ENCODE measurements at places on chromosomes 5 and 9.

DNA sequence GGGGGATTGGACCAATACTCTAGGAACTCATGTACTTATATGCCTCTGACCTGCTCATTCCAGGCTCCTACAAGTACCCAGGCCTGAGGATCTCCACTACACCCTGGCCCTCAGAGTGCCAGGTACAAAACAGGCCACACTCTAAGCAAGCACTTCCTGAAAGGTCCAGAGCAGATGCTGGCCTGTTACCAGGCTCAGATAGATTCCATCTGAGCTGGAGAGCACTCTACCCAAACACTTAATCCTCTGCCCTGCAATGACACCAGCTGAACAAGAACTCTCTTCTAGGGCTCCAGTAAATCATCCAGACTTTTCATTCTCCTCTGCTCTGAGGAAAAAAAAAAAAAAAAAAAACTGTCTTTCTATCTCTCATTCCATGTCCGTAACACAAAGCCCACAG is 2.9 kb downstream of the P4HA2 start:
- no peak for DNase-seq

DNA sequence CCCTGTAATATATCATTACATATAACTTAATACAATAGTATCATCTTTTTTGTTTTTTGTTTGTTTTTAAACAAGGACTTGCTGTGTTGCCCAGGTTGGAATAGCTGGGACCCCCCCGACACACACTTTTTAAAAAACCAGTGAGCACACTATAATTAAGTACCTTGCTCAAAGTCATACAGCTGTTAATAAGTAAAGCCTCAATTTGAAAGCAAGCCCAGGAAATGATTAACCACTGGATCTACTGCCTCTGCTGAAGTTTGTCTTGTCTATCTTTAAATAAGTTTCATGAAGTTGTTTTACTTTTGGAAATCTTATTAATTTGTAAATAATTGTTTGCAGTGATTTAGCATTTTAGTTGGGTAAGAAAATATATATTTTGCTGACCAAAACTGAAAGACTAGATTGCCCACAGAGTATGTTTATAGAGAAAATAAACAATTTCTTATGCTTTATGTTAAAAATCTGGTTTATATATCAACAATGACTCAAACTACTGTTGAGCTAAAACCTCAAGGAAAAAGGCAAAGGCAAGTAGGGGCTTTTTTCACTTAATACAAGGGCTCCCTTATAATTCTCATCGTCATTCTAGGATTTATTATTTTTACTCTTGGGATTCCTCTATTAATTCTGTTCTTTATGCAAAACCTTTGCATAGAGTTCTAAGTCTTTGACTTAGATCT is 5.8 kb upstream of the CARNMT1 start:
- DNase-seq: no peak

DNA sequence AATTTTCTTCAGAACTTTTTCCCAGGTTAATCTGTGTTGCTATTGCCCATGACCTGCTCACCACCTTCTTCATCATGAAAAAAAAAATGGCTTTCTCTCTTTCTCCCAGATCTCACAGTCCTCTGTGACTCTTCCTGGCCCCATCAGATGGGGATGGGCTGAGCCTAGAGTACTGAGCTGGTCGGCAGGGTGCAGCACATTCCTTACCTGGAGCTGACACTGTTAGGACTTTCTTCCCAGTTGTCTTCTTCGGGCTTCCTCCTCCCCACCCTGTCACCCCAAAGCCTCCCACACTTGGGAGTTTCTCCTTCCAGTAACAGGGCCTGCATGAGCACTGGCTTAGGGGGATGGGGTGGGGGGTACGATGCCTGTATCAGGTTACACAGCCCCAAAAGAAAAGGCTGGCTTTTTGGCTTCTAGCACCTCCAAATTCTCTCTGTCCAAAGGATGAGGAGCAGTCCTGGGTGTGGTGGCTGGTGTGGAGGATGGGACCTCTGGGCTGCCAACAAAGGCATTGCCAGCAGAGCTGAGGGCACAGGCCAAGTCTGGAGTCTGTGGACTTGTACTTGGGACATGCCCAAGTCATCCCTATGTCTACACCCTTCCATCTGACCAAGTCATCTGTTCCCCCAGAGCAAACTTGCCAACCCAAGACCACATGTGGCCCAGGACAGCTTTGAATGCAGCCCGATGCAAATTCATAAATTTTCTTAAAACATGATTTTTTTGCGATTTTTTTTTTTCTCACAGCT is 68.0 kb upstream of the HSPA9 start:
- DNase-seq: peak; percentile 16

GRCh38 chr5:101326766-101327165 is 423.7 kb upstream of the ST8SIA4 start:
- no peak for DNase-seq

DNA sequence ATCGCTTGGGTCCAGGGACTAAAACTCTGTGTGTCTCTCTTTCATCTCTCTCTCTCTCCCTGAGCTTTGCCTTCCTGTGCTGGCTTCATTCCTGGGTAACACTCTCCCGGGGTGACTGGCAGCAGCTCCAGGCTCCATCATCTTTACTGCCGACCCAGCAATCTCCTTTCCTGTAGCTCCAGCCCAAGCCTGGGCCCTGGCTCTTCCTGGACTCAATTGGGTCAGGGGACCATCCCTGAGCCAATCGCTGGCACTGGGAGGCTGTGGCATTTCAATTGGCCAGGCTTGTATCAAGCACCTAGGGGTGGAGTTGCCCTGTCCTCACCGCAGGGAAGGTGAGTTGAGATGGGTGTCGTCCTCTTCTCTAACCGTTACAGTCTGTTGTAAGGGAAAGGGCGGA is 31.9 kb downstream of the FAM240B start:
- DNase-seq: no peak

GRCh38 chr9:124392871-124393460 is 22.3 kb downstream of the PSMB7 start:
- DNase-seq: peak; percentile 70

GRCh38 chr5:159021901-159022556 is 77.7 kb downstream of the EBF1 start:
- peak; percentile 62 for DNase-seq

- no peak for DNase-seq
Measured at GRCh38 chr9:113409883-113410206, 630 bp downstream of the POLE3 start.

- no peak for DNase-seq
Measured at GRCh38 chr5:68217047-68217355, 1.4 kb downstream of the PIK3R1 start.

DNA sequence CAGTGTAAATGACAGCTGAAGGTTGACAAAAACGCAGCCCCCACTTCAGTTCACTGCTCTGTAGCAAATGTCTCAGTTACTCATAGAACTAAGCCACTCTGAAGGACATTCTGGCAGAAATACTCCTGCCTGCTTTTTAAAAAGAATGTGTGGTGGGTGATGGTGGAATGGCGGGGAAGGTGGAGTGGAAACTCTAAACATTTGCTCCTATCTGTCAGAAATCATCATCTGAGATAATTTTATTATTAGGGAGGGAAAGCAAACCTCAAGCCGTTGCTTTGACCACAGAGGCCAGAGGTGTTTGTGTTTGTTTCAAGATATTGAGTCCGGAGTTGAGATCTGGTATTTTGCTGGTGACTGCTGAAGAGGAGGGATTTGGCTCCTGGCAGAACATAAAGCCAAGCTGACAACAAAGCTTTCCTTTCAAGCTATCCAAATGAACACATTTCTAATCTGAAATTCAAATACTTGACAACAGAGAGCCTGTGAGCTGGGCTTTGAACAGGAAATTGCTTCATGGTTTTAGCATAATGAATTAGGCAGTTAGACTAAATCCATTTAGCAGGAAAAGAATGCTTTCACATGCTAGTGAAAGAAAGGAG is 362.7 kb downstream of the CSNK1G3 start:
- DNase-seq: peak; percentile 87

DNA sequence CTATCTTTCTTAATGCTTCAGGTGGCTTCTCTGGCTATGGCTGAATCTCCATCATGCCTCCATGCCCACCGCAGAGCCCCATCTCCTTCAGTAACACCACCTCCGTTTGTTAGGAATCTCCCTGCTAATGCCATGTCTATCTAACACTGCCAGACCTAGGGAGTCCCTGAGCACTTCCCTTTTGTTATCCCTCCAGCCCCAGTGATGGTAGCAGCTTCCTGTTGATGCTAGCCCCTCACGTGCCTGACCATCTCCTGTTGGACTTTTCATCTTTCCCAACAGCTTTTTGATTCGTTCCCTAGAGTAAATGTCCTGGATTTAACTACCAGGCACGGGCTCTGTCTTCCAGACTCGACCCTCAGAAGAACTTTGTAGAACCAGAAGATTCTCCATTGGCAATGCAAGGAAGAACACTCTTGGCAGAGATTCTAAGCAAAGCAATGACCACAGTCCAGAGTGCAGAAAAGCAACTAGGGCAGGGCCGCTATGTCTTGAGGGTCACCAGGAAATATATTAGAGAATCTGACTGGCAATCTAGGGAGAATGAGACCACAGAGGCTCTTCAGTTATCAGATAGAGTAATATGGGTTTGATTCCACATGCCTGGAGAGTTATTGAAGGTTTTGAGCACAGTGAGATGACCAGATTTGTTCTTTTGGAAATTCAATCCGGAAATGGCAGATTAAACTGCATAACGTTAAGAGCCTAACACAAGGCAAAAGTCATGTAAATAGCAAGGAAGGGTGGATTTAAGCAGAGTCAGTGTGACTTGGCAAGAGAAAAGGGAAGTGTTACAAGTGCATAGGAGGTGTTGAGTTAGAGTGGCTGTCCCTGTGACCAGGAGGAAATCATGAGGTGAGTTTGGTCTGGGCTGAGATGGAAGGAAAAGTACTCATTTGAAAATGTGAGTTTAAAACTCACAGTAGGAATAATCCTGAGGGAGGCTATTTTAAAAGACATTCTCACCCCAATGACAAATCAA is 555.2 kb downstream of the ACTL7B start:
- no peak for DNase-seq

GRCh38 chr9:16223074-16223871 is 647.2 kb downstream of the BNC2 start:
- peak; percentile 84 for DNase-seq

- no peak for DNase-seq
Measured at GRCh38 chr9:136021171-136021871, 60.1 kb upstream of the UBAC1 start.

GRCh38 chr5:160468363-160468975 is 46.8 kb downstream of the PTTG1 start:
- DNase-seq: no peak

DNA sequence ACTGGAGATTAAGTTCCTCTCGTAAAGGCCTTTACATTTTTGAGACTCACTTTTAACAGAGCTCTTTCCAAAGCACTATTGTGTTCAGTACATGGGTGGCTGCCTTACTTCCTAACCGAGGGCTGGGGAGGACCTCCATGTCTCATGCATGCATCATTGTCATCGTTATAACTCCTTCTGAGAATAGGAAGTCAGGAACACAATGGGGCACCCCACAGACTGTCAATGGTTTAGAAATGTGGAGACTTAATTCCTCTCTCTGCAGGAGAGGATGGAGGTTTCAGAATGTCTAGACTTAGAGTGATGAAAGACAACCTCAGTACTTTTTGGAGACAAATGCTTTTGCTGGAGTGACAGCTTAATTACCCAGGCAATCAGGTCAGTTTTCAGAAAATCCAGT is 83.9 kb downstream of the PRLR start:
- no peak for DNase-seq

GRCh38 chr9:18437315-18438201 is 36.4 kb upstream of the ADAMTSL1 start:
- DNase-seq: no peak

GRCh38 chr9:86858009-86858408 is 89.3 kb downstream of the GAS1 start:
- DNase-seq: no peak

DNA sequence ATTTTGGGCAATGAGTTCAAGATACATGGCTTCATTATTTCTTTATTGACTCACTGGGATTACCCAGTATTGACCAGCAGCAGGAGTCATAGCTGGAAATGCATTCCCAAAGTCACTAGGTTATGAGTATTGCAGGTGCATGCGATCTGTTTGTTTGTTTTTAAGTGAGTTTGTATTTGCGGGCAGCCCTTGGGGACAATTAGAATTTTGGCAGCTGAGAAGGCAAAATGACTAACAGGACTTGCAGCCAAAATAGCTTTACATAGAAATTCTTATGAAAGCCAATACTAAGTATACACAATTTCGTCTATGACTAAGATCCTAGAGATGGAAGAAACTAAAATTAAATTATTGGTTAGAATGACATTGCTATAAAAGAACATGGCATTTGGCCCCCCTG is 18.1 kb upstream of the RGMB start:
- no peak for DNase-seq

DNA sequence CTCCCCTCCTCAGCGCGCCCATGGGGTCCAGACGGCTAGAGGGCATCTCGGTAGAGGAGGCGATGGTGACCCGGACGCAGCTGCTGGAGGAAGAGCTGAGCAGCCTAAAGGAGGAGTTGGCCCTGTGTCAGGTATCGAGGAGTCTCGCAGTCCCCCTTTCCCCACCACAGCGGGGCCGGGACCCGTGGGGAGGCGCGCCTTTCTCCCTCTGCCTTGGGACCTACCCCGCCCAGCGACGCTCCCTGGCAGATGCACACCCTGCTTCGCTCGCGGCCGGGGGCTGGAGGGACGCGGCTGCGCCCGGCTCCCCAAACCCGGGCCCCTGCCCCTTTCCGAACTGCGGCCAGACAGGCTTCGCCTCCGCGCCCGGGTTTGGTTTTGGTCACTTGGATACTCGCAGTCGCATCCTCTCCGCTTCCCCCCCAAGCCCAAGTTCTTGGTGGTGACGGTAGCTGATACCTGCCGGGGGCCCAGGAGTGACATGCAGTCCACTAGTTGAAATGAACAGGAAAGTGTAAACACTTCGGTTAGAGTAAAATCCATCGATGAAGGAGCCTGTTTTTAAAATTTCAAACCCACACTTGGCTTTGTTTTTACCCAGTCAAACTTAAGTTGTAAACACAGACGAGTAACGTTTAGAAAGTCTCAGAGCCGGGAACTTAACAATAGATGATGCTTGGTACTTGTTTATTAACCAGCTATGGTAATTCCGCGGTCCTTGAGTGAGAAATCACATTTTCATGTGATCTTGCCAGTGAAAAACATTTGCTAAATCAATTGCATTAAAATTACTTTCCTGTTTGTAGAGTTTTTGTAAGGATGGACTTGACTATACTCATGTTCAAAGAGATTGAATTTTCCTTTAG is 688 bp downstream of the CNTLN start:
- DNase-seq: peak; percentile 18

- no peak for DNase-seq
Measured at GRCh38 chr9:78169125-78169524, 66.8 kb upstream of the CEP78 start.

DNA sequence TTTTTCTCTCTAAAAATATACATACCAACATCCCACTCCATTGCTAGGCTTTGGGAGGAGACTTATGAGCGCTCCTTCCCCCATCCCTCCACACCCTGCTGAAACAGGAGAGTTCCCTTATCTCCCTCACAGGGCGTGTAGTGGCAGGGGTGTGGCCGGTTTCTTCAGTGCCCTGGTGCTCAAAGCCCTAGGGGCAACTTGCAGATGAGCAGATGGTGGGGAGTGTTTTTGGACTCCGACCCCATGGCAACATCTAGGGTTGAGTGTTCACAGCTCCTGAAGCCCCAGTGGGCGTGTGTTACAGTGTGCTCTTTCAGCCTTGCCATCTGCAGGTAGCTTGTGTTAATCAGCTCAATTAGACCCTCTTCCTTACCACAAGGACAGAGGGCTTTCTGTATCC is 409.5 kb downstream of the MAT2B start:
- DNase-seq: peak; percentile 93

- no peak for DNase-seq
Measured at GRCh38 chr5:58021466-58021865, 438.4 kb downstream of the PLK2 start.

Measured in NCI-H526 (cell line).